ENCODE measurements at places on chromosomes 4 and X.

DNA sequence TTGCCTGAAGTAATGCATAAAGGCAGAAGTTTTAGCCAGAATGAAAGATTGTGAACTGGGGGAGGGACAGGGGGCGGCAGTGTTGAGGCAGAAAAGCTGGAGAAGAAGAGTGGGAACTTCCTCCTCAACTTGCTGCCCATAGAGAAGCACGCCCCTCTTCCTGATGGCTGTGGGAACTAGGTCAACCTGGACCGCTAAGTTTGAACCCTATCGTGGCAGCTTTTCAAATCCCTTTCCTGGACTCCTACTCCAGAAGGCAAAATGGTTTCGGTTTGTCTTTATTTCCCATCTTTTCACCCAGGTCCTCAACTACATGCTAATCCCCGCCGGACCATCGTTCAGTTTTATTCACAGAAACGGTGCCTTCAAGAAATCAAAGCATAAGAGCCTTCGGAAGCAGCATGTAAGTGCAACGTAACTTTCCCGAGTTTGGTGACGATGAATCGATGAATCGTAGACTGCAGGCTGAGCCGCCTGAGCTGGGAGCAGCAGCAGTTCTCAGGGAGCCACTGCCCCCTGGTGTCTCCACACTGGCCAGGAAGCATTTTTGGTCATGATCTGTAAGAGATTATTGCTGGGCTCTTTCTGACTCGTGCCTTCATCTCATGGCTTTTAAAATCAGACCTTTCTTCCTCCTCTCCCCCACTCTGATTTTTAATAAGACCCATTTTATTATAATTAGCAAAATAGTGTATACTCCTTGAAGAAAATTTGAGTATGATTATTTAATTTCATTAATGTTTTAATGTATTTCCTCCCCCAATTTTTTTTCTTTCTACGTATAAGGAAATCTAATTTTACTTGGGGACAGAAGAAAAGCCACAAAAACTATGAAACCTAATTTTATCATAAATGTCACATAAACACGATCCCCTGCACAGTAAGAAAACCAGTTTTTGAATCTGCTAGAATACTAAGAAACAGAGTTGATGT is 21.4 kb downstream of the SPINK2 start:
- DNase-seq = peak; percentile 71

DNA sequence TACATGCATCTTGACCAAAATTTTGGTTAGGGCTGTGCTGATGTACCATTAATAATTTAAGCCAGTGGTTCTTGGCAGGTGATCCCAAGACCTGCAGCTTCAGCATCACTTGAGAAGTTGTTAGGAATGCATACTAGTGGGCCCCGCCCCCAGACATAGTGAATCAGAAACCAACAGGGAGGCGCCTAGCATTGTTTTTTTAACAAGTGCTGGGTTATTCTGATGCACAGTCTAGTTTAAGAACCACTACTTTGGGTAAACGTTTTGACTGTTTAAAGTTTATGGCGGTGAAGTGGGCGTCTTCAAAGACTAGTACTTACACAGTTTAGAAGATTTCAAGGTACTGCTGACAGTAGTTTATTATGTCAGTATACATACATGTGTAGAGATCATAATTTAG is 23.6 kb downstream of the FAM199X start:
- no peak for DNase-seq

DNA sequence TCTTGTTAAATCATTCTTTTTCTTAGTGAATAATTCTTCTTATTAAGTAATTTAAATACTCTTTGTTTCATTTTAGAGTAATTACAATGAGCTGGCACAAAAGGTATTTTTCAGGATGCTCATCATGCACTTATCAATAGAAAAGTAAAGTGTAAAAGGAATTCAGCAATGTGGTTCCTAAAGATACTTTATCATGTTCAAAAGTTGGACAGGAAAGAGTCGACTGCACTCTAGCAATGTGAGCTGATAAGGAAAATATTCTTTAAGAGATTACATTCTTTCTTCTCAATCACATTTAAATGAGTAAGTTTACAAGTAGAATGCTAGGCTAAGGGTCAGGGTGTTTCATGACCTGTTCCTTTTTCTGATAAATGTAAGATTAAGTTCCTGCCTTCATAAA is 609.5 kb upstream of the FAM241A start:
- no peak for DNase-seq

GRCh38 chr4:82898322-82899243 is 2.0 kb upstream of the THAP9 start:
- no peak for DNase-seq

- no peak for DNase-seq
Measured at GRCh38 chr4:72954811-72955210, 114.7 kb downstream of the COX18 start.

DNA sequence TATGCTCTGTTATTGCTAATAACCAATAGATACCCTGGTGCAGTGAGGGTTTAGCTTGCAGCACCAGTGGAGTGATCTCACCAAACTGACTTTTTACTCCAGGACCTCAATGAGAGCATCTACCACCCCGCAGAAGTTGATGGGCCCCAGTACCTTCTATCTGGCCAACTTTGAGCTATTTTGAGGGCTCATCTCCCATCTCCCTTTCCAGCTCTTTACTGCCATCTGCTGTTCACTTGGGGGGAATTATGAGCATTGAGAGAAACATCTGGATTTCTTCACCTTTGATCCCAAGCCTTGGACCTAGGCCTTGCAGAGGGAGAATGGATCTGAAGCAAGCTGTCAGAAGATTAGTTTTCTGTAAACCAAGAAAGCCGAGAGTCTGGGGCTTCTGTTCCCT is 143.6 kb downstream of the TMEM164 start:
- DNase-seq = peak; percentile 12

- no peak for DNase-seq
Measured at GRCh38 chr4:37383579-37384229, 139.2 kb downstream of the NWD2 start.

- DNase-seq = no peak
Measured at GRCh38 chrX:41257801-41258200, 76.2 kb upstream of the DDX3X start.

- DNase-seq = no peak
Measured at GRCh38 chrX:97294041-97294440, 410.3 kb downstream of the RPA4 start.
